ENCODE measurements at places on chromosomes 2 and 18.

- peak; percentile 73 for DNase-seq
Measured at GRCh38 chr2:1681323-1682180, 62.8 kb downstream of the PXDN start.

DNA sequence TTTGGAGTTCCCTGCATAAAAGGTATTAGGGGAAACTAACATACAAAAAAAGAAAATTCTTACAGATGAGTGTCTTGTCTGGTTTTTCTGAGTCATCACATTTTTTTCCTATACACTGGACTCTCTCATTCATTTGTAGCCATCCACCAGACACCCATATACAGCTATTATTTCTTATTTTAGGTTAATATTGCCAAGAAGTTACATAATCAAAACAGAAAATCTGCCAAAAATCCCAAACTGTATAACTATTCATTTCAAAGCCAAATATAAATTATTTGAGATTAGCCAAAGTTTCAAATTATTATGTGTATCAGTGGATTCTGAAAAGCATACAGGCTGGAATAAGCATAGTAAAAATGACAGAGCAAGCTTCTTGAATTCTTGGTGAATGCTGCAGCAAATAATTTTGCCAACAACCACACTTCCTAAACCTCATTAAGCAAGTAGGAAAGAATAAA lies 191.2 kb downstream of the NCKAP5 start:
- peak; percentile 5 for DNase-seq

GRCh38 chr18:713135-713490 lies 683 bp upstream of the ENOSF1 start:
- no peak for DNase-seq

GRCh38 chr2:232465061-232465460 lies 9.1 kb downstream of the ALPI start:
- no peak for DNase-seq

GRCh38 chr2:86019121-86019520 lies 86.6 kb downstream of the POLR1A start:
- peak; percentile 16 for DNase-seq

- no peak for DNase-seq
Measured at GRCh38 chr2:63438181-63438580, 150.1 kb downstream of the WDPCP start.

DNA sequence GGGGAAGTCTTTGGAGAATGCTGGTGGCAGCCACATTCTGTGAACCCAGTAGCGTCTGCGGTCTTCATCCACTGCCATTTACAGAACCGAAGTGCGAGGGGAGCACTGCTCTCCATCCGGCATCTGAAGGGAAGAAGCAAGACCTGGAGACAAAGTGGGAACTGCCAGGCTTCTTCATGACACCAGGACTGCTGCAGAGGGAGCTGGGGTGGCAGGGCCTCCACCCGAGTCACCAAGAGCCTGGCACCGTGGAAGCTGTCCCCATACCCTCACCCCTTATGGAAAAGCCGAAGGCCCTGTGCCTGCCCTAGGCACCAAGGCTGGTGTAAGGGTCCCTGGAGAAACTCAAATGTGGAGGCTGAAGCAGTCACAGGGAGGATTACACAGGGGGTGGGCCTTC lies 79.8 kb downstream of the CIB4 start:
- no peak for DNase-seq

GRCh38 chr2:184765112-184765895 lies 167.0 kb downstream of the ZNF804A start:
- no peak for DNase-seq

GRCh38 chr2:191892391-191892790 lies 45.5 kb upstream of the CAVIN2 start:
- no peak for DNase-seq

DNA sequence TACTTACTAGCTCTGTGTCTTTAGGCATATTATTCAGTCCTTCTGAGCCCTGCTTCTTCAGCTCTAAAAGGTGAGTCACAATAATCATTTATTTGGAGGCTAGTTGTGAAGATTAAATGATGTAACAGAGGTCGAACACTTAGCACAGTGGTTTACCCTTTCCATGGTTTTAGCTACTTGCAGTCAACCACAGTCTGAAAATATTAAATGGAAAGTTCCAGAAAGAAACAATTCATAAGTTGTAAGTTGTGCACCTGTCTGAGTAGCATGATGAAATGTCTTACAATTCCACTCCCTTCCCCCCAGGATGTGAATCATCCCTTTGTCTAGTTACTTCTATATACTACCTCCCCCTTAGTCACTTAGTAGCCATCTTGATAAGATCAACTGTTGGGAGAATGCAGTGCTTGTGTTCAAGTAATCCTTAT lies 217.6 kb upstream of the THUMPD2 start:
- DNase-seq = no peak

DNA sequence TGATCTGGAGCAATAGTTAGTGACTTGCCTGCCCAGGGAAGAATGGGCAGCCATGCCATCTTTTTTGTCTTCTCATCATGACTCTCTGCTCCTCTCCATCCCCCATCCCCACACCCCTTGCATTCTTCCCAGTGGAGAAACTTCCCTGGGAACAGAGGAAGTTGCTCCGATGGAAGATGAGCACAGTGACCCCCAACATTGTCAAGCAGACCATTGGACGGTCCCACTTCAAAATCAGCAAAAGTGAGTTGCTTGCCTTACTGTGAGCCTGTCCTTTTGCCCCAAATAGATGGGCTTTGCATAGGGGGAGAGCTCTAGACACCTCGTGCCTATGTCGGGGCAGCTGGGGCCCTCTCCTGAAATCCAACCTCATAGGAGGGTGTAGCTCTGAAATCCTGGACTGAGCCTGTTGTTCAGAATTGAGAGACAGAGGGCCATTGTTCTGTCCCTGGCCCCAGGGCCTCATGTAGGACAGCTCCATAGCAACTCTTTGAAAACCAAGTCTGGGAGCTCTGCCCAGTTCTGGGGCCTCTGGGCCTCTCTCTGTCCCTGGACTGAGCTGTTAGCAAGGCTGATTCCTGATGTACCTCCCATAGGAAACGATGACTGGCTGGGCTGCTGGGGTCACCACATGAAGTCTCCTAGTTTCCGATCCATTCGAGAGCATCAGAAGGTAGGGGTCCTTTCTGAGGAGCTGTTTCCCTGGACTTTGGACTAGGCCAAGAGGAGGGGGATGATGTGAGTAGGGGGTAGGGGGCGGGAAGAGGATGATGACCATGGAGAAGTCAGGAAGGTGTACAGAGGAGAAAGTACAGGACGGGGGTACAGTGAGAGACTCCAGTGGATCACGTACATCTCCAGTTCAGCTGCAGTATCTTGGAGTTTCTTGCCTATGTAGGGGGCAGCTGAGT lies 35.2 kb downstream of the TTLL4 start:
- no peak for DNase-seq

DNA sequence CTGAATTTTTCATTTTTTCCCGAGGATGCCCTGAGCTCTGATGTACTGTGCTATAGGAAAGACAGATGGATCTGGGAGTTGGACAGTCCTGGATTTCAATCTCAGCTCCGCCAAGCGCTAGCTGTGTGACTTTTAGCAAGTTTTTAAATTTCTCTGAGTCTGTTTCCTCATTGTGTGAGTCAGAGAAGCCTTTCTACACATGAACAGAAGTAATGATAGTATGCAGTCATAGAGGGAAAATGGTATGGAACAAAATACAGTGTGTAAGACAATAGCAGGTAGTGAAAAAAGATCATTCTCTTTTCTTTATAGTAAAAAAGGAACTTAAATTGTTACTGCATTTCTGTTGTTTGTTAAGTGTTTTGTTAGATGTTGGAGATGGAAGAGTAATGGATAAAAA lies 52.4 kb upstream of the PPM1B start:
- no peak for DNase-seq

- DNase-seq = no peak
Measured at GRCh38 chr2:55887901-55888624, 35.5 kb downstream of the EFEMP1 start.

- no peak for DNase-seq
Measured at GRCh38 chr2:6417050-6417449, 448.7 kb downstream of the CMPK2 start.

DNA sequence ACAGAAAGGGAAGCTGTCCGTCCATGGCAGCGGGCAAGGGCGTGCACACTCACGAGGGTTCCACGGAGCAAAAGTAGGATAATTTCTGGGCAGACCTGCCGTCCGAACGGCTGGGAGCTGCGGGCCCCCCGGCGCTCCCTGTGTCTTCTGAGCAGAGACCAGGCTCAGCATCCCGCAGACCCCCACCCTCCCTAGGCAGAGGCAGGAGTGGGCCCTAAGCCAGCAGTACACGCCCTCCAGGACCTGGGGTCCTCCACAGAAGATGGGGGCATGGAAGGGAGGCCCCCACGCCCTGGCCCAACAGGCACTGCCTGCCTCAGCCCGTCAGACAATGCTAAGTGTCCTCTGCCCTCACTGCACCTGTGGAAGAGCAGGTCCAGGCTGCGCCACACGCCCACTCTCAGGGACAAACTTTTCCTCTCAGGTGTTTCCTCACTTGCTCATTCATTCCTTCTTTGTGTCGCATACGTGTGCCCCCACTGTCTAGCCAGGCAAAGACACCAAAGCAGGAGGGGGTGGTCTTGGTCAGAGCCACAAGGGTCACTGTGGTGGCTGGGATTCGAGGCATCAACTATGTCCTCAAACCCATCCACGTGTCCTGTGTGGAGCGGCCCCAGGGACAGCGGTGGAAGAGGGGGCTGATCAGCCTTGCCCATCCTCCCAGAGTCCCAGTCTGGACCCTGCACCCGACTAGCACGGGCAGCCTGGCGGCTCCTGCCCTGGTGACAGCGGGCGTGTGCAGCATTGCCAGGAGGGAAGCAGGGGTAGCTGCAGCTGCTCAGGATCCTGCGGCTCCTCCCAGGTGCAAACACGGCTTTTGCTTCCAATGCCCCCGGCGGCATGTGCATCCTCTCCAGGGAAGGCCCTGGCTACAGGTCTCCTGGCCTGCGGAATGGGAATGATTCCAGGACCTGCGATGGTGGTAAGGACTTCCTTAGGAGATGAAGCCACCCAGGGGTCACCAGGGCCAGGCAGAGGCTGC lies 2.4 kb upstream of the GPC1 start:
- DNase-seq = peak; percentile 32

DNA sequence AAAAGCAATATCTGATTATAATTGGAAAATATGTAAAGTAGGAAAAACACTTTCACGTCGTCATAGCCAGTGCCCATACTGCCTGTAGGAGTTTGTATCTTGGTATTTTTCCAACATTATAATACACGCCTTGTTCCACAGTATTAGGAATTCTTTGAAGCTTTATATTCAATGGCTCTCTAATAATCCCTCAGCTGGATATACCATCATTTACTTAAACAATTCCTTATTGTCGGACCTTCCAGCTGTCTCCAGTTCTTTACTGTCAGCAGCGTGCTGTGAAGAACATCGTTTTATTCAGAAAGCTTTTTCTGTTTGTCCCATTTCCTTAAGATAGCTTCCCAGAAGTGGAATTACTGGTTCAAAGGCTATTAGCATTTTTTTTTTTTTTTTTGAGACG lies 31.7 kb downstream of the ATP6V1C2 start:
- no peak for DNase-seq

GRCh38 chr2:217856871-217857270 lies 145.9 kb downstream of the TNS1 start:
- no peak for DNase-seq

DNA sequence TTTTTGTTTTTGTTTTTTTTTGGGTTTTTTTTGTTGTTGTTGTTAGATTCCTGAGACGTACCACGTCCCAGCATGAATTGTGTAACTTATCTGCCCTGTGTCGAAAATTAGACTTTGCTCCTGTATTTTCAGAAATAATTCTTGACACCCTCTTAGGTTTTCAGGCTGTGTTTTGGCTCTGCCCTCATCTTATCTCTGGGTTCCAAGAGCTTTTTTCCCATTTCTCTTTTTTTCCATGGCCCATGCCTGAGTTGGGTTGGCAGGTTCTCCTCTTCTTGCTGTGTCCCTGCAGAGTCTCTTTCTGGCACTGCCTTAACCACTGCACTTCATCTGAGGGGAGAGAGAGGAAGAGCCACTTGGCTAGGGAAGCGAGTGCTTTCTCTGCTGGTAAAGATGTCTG lies 42.4 kb downstream of the CTIF start:
- no peak for DNase-seq

DNA sequence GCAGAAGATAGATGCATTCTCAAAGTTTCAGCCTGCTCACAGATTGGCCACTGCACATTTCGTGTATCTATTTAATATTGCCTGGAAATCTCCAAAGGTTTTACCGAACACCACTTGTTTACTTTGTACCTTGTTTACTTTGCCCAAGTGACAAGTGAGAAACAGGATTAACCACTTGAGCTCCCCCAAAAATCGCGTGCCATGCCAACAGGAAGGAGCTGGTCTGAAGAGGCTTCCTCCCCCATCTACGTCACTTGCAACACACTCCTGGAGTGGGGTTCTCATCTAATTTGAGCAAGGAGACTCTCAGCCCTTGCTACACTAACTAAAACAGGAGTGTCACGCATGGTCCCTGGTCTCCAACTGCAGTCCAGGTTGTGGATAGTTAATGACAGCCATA lies 212.5 kb upstream of the TMEM200C start:
- no peak for DNase-seq

- no peak for DNase-seq
Measured at GRCh38 chr2:96832408-96832753, 11.4 kb downstream of the ANKRD23 start.

DNA sequence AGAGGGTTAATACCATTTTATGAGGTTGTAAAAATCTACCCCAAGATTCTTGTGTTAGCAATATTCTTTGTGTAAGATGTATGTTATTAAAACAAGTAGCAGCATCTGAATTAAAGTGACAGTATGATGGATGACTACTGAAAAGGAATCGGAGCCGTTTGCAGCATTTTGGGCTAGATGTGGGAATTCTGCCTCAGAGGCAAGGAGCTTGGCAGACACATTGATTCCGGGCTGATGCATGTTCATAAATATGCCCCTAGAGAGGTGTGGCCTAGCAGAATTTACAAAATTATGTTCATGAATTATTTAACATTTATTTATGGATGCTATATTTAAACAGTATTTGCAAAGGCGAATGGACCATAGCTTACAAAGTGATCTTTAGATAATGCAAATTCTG lies 389.0 kb upstream of the ETAA1 start:
- no peak for DNase-seq

GRCh38 chr2:146821836-146822316 lies 1023.0 kb upstream of the ACVR2A start:
- DNase-seq = no peak

DNA sequence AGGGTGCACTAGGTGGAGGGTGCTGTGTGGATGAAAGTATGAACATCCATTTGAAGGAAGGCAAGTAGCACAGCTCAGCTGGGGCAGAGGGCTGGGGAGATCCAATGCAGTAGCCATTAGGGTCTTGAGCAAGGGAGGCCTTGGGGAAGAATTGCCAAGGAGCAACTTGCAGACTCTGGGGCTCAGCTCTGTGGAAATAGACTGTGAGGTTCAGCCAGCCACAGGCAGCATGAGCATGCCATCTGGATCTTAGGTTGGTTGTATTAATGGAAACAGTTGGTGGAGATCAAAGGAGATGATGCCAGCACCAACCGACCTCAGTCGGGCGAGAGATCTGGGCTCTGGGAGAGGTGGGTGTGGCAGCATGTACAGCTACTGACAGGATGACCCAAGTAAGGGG lies 5.6 kb downstream of the ZAP70 start:
- DNase-seq = no peak

All from left lung (tissue), 14 donors.